ENCODE measurements at places on chromosomes 11 and 22.
A peak's percentile ranks its signal among the peaks of the same experiment; 100 is the strongest.

- DNase-seq: no peak
Measured at GRCh38 chr22:48923165-48923865, 904.4 kb downstream of the BRD1 start.

GRCh38 chr22:44917372-44918165, 92.2 kb downstream of the PHF21B start:
- DNase-seq: no peak

GRCh38 chr11:20035701-20036601, 124.3 kb downstream of the DBX1 start:
- DNase-seq: no peak

DNA sequence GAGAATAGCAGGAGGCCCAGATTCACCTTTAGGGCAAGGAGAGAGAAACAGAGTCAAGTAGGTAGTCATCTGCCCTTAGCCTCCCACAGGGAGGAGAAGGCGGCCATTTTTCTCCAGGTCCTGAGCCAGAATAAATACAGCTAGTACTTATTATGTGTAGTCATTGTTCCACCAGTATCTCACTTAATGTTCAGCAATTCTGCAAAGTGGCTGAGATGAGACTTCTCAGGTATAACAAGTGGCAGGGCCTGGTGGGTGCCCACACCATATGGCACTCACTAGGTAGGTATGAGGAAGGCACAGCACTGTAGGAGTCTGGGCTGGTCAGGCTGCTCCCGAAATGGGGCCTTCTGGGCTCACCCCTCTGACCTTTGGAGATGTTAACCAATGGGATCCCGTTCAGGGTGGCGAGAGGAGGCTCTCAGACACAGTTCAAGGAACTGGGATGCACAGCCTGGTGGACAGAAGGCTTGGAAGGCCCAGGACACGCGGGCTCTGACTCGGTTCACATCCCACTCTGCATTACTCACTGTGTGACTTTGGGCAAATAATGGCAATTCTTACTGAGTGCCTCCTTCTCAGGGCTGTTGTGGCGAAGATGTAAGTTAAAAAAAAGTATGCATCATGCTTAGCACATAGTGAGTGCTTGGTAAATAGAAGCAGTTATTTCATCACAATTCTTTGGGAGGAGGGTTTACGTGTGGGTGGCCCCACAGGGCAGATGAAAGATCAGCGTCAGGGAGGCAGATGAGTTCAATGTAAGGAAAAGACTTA, 25.1 kb downstream of the RTN4RL2 start:
- no peak for DNase-seq

- DNase-seq: peak; percentile 86
Measured at GRCh38 chr22:22026157-22026831, 43.7 kb upstream of the TOP3B start.

GRCh38 chr11:79139900-79140299, 300.9 kb downstream of the TENM4 start:
- no peak for DNase-seq
